ENCODE measurements at places on chromosomes 5 and 9. TPM values are rescaled to one million over a fixed set of nuclear protein-coding genes. Genes with fewer than 3 reads are reported as not detected.

The NKD2 gene
- 4.4 TPM for total RNA-seq

The RANBP6 gene
- 16.0 TPM for total RNA-seq

The TNFSF8 gene
- not detected for total RNA-seq

The ECM2 gene
- total RNA-seq, result not detected

The ELP1 gene
- 42.6 TPM for total RNA-seq

The POLR3G gene
- 0.53 TPM for total RNA-seq

The ITK gene
- total RNA-seq, result not detected

The CNTLN gene
- total RNA-seq, result 4.3 TPM

The TRPM6 gene
- total RNA-seq, result 0.06 TPM

The HTR4 gene
- total RNA-seq, result 2.3 TPM

The BTNL9 gene
- total RNA-seq, result not detected

GRCh38 chr9:126415741-126416370, 89.2 kb downstream of the MVB12B start:
- no peak for DNase-seq

GRCh38 chr5:123091298-123092222, 2.5 kb downstream of the PRDM6 start:
- DNase-seq, result no peak

DNA sequence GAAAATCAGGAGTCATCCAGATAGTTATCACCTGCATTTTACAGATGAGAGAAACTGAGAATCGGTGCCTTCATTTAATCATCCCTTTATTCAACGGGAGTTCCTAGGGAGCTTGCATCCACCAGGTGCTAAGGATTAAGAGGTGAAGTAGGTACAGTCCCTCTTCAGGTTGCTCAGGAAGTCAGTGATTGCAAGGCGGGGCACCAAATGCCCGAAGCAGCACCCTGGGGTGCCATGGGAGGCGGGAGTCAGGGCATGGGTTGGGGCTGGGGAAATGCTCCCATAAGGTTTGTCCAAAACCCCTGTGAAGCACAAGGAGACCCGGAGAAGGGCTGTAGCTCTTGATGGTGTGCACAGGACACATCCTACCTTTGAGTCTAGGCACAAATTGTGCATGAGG, 98.8 kb upstream of the KLF4 start:
- DNase-seq, result no peak

DNA sequence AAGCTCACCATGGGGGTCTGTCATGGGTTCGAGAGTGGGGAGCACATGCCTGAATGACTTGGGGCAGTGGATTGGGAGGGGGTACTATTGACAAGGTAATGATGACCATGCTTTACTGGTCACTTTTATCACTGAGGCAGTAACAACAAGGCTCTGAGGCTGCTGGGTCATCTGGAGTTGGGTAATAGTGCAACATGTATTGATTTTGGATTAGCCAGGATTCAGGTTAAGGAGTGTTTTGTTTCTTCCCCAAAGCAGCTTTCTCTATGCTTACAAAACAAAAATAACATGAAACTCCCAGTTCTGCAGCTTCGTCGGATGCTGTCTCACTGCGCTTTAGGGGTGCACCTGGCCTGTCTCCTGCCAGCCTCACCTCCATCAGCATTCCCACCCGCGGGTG, 155.3 kb downstream of the GADD45G start:
- DNase-seq, result no peak

- peak; percentile 36 for DNase-seq
Observed at GRCh38 chr9:134442486-134443173, 116.4 kb downstream of the RXRA start.

GRCh38 chr9:138049779-138050471, 172.3 kb downstream of the CACNA1B start:
- no peak for DNase-seq

DNA sequence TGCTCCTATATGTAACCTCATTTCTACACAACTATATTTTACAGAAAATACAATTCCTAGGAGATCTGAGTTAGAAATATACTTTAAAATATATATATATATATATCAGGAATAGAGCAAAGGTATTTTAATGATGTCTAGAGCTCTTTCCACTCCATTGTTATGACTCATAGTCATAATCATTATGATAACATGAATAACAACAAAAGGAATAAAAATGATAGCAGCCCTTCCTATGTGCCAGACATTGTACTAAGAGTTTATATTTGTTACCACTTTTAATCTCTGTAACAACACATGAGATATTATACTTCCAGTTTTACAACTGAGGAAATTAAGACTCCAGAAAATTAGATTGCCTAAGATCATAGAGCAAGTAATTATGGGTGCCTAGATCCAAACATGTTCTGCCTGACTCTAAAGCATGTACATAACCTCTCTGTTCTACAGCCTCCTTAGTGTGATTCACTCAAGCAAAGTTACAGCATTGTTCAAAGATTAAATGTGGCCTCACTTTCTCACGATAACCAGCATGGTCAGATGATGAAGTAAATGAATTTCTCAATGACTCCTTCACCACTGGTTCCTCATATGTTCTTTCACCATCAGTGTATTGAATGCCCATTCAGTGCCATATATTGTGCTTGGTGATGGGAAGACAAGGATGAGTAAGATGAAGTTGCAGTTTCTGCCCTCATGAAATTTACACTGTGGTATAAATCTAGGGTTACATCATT, 452.1 kb downstream of the EFNA5 start:
- no peak for DNase-seq

DNA sequence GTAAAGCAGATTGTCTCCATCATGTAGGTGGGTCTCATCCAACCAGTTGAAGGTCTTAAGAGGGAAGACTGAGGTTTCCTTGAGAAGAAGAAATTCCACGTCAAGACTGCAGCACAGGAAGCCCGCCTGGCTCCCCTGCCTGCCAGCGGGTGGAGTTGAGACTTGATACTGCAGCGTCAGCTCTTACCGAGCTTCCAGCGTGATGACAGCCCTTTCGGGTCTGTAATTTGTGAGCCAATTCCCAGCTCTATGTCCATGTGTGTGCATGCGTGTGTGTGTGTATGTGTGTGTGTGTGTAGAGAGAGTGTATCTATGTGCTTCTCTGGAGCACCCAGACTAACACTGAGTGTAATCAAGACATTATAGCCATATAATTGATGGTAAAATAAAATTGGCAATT, 379.7 kb upstream of the IRX2 start:
- no peak for DNase-seq

GRCh38 chr9:96217294-96217707, 84.7 kb downstream of the HSD17B3 start:
- peak; percentile 80 for DNase-seq

DNA sequence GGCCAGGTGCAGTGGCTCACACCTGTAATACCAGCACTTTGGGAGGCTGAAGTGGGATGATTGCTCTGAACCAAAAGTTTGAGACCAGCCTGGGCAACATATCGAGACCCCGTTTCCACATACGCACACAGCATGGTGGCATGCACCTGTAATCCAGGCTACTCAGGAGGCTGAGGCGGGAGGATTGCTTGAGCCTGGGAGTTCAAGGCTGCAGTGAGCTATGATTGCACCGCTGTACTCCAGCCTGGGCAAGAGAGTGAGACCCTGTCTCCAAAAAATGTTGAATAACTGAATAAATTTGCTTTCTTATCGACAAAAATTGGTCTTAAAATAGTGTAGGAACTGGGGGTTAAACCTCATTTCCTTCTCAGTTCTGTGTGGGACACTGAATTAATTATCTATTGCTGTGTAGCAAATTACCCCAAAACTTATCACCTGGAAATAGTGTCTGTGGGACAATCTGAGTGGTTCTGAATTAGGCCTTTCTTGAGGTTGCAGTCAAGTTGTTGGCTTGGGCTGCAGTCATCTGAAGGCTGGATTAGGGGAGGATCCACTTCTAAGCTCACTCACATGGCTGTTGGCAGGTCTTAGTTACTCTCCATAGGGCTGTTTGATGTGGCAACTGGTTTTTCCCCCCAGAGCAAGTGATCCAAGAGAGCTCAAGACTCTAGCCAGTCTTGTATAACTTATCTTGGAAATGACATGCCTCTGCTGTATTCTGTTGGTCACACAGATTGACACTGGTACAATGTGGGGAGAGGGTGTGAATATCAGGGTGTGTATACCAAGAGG, 2.0 kb downstream of the SNX30 start:
- no peak for DNase-seq

GRCh38 chr5:134119720-134120119, 5.2 kb downstream of the TCF7 start:
- DNase-seq, result no peak

DNA sequence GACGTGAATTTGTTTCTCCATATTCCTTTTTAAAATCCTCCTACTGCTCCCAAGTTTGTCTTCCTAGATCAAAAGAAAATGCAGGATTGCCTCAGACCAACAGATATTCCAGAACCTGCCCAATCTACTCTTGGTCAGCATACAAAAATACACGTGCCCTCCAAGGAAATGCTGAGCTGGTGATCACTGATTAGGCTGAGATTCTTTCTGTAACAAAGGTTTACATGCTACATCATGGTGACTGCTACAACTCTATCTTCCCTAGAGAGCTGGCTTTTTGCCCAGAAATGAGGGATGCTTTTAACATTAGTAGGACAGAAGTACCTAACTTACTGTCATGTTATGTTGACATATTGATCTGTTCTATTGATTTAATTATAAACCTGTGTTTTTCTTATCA, 35.5 kb downstream of the OR2Y1 start:
- DNase-seq, result peak; percentile 2

DNA sequence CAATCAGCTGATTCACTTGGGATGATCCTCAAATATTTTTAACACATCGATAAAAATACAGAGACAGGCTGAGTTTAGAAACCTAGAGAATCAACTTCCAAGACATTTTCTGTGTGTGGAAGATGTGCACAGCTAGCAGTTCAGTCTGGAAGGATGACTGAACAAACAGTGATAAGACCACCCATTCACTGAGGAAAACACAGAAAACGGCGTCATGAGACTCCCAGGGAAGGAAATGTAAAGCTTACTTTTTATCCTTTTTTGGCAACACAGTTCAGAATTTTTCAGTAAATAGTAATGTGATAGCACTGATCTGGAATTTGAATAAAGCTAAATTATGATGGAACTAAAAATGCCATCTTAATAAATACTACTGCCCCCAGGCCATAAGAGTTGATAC, 277.6 kb downstream of the SEMA5A start:
- no peak for DNase-seq

DNA sequence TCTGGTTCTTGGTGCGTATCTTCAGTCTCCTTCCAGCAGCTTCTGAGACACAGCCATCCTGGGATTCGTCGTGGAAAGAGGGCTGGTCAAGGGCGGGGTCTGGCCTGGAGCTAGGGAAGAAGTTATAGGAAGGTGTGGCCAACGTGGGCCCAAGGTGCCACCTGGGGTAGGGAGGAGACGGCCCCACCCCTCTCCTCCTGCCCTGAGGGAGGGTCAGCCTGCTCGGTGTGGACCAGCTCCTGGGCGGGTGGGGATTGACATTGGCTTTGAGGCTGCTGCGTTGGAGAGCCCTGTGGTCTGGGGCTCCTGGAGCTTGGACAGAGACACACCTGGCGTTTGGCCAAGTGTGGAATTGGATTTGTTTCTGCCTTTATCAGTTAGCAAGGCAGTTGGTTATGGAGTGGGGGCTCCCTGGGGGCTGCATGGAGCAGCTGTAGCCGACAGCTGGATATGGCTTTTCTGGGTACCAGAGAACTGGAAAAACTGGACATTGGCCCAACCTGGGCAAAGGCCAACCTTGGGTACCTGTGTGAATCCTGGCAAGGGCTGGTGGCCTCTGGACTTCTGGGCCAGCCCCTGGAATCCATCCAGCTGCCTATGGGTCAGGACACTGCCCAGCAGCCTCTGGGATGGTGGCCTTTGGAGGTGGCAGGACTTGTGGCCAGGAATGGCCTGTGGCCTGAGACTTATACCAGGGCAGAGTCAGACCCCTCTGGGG, 75.7 kb upstream of the PPP1R26 start:
- peak; percentile 5 for DNase-seq

DNA sequence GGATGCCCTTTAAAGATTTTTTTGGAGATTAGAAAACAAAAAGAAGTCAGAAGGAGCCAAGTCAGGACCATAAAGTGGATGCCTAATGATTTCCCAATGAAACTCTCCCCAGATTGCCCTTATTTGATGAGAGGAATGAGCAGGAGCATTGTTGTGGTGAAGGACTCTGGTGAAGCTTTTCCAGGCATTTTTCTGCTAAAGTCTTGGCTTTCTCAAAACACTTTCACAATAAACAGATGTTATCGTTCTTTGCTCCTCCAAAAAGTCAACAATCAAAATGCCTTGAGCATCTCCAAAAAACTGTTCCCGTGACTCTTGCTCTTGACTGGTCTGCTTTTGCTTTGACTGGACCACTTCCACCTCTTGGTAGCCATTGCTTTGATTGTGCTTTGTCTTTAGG, 121.8 kb downstream of the CAAP1 start:
- no peak for DNase-seq

DNA sequence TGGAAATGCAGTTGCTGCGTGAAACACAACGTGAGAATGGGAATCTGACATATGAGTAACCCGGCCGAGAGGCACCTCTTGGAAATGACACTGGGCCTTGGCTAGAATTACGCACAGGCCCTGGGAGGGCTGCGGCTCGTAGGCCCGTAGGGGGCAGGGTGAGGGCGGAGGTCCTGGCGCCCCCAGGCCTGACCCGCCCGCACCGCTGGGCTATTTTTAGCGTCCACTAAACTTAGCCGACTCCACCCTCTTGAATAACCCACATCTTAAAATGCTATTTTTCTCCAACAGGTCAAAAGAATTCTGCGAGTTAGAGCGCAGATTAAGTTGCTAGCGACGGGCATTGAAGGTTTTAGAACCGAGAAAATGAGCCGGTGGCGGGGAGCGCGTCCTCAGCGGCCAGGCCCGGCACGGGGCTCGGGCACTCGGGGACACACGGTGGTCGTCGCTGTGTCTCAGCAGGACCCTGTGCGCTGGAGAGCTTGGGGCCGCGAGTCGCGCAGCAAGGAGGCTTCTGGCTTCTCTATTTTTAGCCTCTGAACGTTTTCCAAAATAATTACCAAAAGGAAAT, 168.5 kb downstream of the AUH start:
- peak; percentile 95 for DNase-seq

DNA sequence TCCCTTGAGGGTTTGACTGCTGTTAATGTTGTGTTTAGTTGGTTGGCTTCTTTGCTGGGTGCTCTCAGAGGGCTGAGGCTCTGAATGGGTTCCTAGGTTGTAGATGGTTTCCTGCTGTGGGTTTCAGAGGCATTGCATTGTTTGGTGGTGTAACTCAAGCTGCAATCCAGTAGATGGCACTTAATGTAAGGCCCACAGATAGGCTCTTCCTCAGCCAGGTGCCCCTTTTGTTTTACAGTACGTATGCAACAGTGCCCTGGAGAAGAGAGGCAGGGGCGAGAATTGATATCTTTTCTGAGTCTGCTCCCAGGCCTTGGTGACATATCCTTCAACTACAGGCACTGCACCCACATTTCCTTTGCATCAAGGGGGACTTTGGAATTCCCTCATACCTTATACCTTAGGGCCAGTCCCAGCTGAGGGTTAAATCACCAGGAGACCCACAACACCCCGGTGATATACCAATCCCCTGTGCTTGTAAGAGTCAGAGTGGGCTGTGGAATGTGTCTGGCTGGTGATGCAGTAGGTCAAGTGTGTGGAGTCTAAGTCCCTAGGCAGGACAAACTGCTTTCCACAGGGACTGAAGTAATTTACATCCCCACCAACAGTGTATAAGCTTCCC, 7.0 kb upstream of the UGT3A2 start:
- DNase-seq, result peak; percentile 41

Data from cardiac muscle cell (in vitro differentiated cells and primary cell).